ENCODE measurements at places on chromosomes 16 and 17. TPM values are rescaled to one million over a fixed set of nuclear protein-coding genes. Genes with fewer than 3 reads are reported as not detected.

DNA sequence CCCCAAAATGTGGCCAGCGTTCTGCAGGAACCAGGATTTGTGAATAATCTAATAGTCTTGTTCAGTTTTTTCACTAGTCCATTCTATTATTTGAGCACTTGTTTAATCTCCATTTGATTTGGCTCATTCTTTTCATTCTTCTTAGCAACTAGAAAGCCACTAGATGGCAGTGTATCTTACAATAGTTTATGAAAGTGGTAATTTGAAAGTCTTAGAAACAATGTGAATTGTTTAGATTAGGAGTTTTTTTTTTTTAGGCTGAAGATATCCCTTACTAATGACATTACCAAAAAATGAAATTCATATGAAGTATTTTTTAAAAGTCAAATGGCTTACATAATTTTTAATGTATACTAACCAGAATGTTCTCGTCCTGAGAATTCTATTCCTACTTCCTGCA is 6.7 kb downstream of the ERI2 start:
- H3K4me1 ChIP-seq, result peaks cover 17% of the 10 kb centered on the region
- no peaks in the 10 kb centered on the region for H3K27me3 ChIP-seq
- H3K4me3 ChIP-seq, result no peak overlapping the region
- H3K36me3 ChIP-seq, result no peaks in the 10 kb centered on the region
- DNase-seq, result no peak
- no peak overlapping the region for H3K27ac ChIP-seq

LGALS9C gene
- polyA plus RNA-seq, result not detected

EMP2 gene
- polyA plus RNA-seq, result not detected

DNA sequence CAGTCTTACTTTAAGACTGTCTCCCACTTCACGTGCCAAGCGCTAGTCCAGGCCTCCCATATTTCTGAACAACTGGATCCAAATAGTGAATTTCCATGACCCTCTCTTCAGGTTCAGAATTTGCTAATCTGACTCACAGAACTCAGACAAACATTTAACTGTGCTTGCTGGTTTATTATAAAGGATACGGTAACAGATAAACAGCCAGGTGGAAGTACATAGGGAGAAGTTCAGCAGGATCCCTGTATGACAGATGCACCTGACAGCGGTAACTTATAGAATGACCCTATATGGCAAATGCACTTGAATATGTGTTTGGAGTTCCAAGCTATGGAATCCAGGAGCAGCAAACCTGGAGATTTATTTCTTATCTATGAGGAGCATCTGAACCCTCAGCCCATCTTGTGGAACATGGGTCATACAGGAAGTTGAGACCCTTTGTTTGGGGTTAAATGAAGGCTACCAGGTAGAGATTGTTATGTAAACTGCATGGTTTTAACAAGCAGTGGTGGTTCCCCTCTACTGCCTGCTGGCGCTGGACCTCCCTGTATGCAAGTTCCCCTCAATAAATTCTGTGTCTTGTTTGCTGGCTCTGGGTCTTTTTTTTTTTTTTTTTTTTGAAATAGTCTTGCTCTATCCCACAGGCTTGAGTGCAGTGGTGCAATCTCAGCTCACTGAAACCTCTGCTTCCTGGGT is 622.6 kb downstream of the KCNJ2 start:
- DNase-seq, result no peak
- H3K4me3 ChIP-seq, result no peak overlapping the region
- no peak overlapping the region for H3K27ac ChIP-seq
- no peaks in the 10 kb centered on the region for H3K4me1 ChIP-seq
- H3K36me3 ChIP-seq, result no peaks in the 10 kb centered on the region
- H3K27me3 ChIP-seq, result no peaks in the 10 kb centered on the region

DNA sequence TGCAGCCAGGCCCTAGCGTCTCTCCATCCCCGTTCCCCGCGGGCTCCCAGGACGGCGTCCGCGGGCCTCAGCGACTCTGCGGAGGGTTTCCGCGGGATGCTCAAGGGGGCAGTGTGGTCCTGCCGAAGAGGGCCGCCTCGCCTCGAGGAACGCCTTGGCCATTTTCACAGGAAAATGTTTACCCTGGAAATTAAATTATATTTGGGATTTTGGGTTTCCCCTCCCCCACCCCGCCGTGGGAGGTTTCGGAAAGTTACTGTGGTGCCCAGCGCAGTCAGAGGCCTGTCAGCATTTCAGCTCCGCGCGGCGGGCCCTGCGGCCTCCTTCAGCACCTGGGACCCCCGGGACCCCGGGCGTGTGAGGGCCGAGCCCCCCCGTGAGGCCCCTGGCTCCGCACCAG is 94.5 kb downstream of the PCTP start:
- H3K4me1 ChIP-seq, result no peaks in the 10 kb centered on the region
- no peaks in the 10 kb centered on the region for H3K27me3 ChIP-seq
- H3K36me3 ChIP-seq, result no peaks in the 10 kb centered on the region
- H3K27ac ChIP-seq, result no peak overlapping the region

GNAO1 gene
- not detected for polyA plus RNA-seq

DNA sequence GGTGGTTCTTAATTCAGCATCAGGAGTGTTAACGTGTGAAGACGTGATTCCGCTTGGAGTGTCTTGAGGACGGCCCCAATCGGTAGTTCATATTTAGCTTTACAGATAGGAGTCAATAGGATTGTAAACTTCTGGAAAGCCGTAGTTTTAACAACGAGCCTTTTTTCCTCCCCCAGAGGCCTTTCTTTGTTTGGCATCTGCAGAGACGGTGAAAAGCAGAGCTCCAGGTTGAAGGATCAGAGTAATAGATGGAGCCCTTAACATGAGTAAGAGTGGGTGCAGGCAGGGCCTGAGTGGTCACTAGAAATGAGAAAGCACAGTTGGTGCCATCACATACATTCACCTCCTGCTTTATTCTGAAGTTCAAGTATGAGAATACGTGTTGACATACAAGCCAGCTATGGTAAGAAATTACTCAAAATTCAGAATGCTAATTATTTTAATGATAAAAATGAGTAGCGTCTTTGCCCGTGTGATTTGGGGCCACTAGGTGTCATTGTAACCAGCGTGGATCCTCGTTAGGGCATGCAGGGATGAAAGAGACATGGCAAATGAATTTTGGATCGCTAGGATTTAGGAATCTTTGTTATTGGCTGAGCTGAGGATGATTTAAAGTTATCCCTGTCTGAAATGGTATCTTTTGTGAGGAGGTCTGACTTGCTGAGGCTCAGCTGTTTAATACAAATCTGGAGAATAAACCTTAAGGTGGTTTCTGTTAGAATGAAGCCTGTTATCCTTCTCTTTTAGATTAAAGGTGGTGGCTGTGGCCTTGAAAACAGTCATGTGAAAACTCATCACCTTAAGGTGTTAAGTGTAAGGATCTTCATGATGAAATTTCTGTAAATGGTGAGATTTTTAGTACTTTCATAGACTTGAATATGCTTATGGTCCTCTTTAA is 18.6 kb downstream of the PRCD start:
- peak overlapping the region; percentile 94 for H3K27ac ChIP-seq
- peak overlapping the region; percentile 99 for H3K4me3 ChIP-seq
- peaks cover 5% of the 10 kb centered on the region for H3K36me3 ChIP-seq
- no peak for DNase-seq
- peaks cover 65% of the 10 kb centered on the region for H3K4me1 ChIP-seq
- H3K27me3 ChIP-seq, result no peaks in the 10 kb centered on the region

DHX58 gene
- 19.3 TPM for polyA plus RNA-seq

- H3K4me3 ChIP-seq, result peak within 1 kb of the TSS; percentile 70
- peak within 1 kb of the TSS; percentile 28 for H3K27ac ChIP-seq
- peaks cover 49% of the 10 kb centered on the region for H3K4me1 ChIP-seq
- no peaks in the 10 kb centered on the region for H3K27me3 ChIP-seq
- H3K36me3 ChIP-seq, result no peaks in the 10 kb centered on the region
- DNase-seq, result peak; percentile 80
Measured at GRCh38 chr17:32486701-32487472, at the start of gene CDK5R1. Gene CDK5R1 (plus strand): TSS chr17:32486993. CDS start chr17:32487621, 628 bp downstream.

GRCh38 chr17:50056217-50056960 is 479 bp downstream of the ITGA3 start:
- H3K4me3 ChIP-seq, result peak overlapping the region; percentile 87
- H3K27me3 ChIP-seq, result no peaks in the 10 kb centered on the region
- peak overlapping the region; percentile 60 for H3K27ac ChIP-seq
- peaks cover 12% of the 10 kb centered on the region for H3K4me1 ChIP-seq
- DNase-seq, result peak; percentile 63

GRCh38 chr17:61259360-61259759 is 140.3 kb upstream of the TBX2 start:
- no peak overlapping the region for H3K4me3 ChIP-seq
- no peaks in the 10 kb centered on the region for H3K4me1 ChIP-seq
- no peaks in the 10 kb centered on the region for H3K27me3 ChIP-seq
- DNase-seq, result no peak
- H3K36me3 ChIP-seq, result no peaks in the 10 kb centered on the region

GRCh38 chr17:77618731-77619130 is 339.8 kb upstream of the TNRC6C start:
- no peak overlapping the region for H3K27ac ChIP-seq
- DNase-seq, result no peak
- no peaks in the 10 kb centered on the region for H3K36me3 ChIP-seq
- no peak overlapping the region for H3K4me3 ChIP-seq
- no peaks in the 10 kb centered on the region for H3K4me1 ChIP-seq
- H3K27me3 ChIP-seq, result no peaks in the 10 kb centered on the region

DNA sequence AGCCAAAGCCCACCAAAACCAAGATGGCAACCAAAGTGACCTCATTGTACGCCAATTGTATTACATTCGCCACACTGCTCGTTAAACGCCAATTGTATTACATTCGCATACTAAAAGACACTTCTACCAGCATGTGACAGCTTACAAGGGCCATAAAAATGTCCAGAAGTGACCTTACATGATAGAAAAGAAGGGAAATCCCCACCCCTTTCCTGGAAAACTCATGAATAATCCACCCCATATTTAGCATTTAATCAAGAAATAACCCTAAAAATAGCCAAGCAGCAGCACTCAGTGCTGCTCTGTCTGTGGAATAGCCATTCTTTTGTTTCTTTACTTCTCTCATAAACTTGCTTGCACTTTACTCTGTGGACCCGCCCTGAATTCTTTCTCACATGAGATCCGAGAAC is 25.7 kb downstream of the PSMD7 start:
- no peak for DNase-seq
- no peaks in the 10 kb centered on the region for H3K4me1 ChIP-seq
- H3K4me3 ChIP-seq, result no peak overlapping the region
- H3K36me3 ChIP-seq, result peaks cover 5% of the 10 kb centered on the region

SPNS3 gene
- 4.8 TPM for polyA plus RNA-seq

DNA sequence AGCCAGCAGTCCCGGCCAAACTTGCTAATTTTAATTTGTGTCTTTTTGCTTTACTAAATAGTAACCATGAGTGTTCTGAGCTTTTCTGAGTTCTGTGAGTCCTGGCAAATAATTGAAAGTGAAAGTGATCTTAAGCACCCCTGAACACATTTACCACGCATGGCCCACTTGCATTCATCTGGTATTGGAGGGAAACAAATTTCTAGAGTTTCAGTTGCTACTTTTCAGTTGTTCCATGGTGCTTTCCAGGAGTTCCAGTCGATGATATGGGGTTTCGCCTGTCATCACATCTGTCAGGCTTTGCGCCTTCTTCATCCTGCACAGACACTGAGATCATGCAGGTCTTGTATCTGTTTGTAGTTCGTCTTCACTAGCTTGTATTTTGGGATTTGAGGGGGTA is 44.1 kb downstream of the CRLF3 start:
- H3K36me3 ChIP-seq, result peaks cover 6% of the 10 kb centered on the region
- no peaks in the 10 kb centered on the region for H3K27me3 ChIP-seq
- H3K4me3 ChIP-seq, result no peak overlapping the region
- DNase-seq, result no peak
- no peak overlapping the region for H3K27ac ChIP-seq

CASKIN2 gene
- not detected for polyA plus RNA-seq

DNA sequence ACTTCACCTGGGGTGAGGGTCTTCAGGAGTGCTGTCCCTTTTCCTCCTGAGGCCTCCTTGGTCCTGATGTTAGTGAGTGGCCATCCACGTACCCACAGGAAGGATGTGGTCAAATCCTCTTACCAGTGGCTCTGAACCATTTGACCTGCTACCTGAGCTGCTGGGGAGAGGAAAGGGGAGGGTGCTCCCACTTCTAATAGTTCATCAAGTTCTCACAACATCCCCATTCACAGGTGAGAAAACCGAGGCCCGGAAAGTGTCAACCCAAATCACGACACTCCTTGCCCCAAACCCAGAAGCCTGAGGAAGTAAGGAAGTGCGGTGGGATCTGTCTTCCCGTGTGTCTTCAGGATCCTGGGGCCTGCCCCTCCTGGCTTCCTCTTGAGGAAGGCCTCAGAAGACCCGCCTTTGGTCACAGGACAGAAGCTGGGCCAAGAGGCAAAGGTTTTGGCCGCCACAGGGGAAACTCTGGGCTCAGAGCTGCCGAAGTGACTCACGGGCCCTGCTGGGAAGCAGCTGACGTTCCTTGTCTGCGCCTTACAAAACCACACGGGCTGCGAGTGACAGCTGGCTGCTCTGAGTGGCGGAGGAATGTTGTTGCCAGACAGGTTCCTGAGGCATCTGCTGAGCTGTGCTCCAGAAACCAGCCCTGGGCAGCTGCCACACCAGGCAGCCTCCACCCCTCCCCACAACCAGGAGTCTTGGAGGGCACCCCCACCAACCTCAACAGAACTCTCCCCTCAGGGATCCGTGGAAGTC is 13.9 kb upstream of the KIFC3 start:
- peak; percentile 80 for DNase-seq
- no peak overlapping the region for H3K4me3 ChIP-seq
- no peaks in the 10 kb centered on the region for H3K27me3 ChIP-seq

- no peaks in the 10 kb centered on the region for H3K27me3 ChIP-seq
- DNase-seq, result no peak
- no peaks in the 10 kb centered on the region for H3K36me3 ChIP-seq
- H3K4me3 ChIP-seq, result no peak overlapping the region
- H3K4me1 ChIP-seq, result no peaks in the 10 kb centered on the region
Measured at GRCh38 chr17:80639658-80640057, 95.0 kb downstream of the RPTOR start.

- no peak overlapping the region for H3K4me3 ChIP-seq
- DNase-seq, result no peak
- no peaks in the 10 kb centered on the region for H3K27me3 ChIP-seq
Measured at GRCh38 chr16:50474138-50474537, 74.1 kb upstream of the NKD1 start.

- no peak for DNase-seq
- H3K4me3 ChIP-seq, result no peak overlapping the region
- no peaks in the 10 kb centered on the region for H3K36me3 ChIP-seq
- H3K4me1 ChIP-seq, result no peaks in the 10 kb centered on the region
- no peak overlapping the region for H3K27ac ChIP-seq
Measured at GRCh38 chr17:15742051-15742795, 10.1 kb downstream of the TBC1D26 start.

DNA sequence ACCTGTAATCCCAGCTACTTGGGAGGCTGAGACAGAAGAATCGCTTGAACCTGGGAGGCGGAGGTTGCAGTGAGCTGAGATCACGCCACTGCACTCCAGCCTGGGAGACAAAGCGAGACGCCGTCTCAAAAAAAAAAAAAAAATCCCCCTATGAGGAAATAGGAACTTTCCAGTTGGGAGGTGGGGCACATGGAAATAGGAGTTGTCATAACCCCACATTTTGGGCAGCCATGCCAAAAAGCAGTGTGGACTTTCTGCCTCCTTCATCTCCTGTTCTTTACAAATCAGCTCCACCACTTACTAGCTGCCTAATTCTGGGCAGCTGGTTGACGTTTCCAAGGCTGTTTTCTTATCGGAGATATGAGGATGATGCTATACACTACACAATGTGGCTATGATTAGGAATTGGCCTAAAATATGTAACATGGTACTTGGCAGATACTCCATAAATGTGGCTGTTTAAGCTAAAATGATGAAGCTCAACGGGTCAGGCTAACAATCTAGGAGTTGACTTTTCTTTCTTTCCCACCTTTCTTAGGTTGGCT is 21.5 kb upstream of the CCL5 start:
- H3K4me1 ChIP-seq, result peaks cover 34% of the 10 kb centered on the region
- no peak overlapping the region for H3K27ac ChIP-seq
- H3K4me3 ChIP-seq, result no peak overlapping the region
- no peaks in the 10 kb centered on the region for H3K36me3 ChIP-seq
- no peaks in the 10 kb centered on the region for H3K27me3 ChIP-seq

KIFC3 gene
- polyA plus RNA-seq, result not detected

Measured in CD4-positive, alpha-beta memory T cell (primary cell).